Stimulated activated CD8-positive, alpha-beta memory T cell treated with anti-CD3 and anti-CD28 coated beads, Interleukin-4, amount 100 ng/mL, for 1 hour (primary cell): ENCODE measurements at places on chromosomes 3 and 15.

DNA sequence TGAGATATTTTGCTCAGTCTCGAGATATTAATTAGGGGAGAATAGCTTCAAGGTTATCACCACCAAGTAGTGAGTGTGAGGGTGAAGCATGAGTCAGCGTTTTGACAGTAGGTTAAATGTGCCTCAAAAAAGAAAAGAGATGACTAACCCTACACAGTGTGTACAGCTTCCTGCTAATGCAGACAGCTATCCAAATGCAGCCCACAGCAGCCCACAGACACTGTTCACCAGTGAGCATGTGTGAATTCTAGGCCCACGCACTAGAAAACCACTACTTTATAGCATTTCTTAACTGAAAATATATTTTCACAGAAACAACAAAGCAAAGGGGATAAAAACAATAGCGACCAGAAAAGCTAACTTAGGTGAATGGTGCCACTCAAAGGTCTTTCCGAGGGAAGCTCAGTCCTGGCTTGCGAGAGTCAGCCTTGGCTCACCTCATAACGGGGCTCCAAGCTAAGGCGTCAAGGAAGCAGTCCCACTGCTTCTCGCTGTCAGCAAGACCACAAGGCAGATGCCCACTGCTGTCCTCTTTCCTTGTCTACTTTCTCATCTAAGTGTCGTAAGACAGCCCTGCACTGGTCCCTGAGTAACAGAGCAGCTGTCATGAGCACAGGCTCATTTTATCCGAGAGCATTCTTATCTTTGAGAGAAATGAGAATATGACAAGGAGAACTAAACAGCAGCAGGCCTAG lies 47.6 kb downstream of the TXNRD3 start:
- no peak for DNase-seq

- no peak for DNase-seq
Observed at GRCh38 chr3:149007567-149008257, 16.4 kb downstream of the GYG1 start.

DNA sequence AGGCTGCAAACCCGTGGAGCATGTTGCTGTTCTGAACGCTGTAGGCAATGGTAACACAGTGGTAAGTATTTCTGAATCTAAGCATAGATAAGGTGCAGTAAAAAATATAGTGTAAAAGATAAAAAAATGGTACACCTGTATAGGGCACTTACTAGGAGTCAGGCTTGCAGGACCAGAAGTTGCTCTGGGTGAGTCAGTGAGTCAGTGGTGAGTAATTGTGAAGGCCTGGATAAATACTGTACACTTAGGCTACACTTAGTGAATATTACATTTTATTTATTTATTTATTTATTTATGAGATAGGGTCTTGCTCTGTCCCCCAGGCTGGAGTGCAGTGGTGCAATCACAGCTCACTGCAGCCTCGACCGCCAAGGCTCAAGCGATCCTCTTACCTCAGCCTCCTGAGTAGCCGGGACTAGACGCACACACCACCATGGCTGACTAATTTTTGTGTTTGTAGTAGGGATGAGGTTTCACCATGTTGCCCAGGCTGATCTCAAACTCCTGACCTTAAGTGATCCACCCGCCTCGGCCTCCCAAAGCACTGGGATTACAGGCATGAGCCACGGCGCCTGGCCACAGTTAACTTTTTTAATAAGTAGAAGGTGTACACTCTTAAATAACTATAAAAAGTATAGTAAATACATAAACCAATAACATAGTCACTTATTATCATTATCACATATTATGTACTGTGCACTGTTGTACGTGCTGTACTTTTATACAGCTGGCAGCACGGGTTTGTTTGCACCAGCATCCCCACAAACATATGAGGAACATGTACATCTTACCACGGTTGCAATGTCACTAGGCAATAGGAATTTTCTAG lies 155.1 kb downstream of the IGF1R start:
- DNase-seq: no peak

- DNase-seq: no peak
Observed at GRCh38 chr3:180322829-180323228, 279.1 kb upstream of the TTC14 start.

DNA sequence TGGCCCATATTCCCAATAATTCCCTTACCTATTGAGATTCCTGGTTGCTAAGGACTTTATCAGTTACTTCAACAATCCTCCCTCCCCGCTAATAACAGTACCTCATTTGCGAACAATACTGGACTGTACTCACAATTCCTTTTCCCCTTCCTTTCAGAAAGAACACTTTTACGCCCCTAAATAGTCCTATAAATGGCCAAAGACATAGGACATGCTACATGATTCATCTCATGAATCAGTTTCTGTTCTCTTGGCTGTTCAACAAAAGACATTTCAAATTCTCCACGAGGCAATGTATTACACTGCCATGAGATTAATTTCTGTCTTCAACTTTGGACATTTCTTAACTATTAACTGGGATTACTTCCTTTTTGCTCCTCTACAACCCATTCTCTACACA lies 264.4 kb downstream of the TIGIT start:
- DNase-seq: no peak

- DNase-seq: no peak
Observed at GRCh38 chr3:67018105-67018788, 20.1 kb downstream of the KBTBD8 start.

DNA sequence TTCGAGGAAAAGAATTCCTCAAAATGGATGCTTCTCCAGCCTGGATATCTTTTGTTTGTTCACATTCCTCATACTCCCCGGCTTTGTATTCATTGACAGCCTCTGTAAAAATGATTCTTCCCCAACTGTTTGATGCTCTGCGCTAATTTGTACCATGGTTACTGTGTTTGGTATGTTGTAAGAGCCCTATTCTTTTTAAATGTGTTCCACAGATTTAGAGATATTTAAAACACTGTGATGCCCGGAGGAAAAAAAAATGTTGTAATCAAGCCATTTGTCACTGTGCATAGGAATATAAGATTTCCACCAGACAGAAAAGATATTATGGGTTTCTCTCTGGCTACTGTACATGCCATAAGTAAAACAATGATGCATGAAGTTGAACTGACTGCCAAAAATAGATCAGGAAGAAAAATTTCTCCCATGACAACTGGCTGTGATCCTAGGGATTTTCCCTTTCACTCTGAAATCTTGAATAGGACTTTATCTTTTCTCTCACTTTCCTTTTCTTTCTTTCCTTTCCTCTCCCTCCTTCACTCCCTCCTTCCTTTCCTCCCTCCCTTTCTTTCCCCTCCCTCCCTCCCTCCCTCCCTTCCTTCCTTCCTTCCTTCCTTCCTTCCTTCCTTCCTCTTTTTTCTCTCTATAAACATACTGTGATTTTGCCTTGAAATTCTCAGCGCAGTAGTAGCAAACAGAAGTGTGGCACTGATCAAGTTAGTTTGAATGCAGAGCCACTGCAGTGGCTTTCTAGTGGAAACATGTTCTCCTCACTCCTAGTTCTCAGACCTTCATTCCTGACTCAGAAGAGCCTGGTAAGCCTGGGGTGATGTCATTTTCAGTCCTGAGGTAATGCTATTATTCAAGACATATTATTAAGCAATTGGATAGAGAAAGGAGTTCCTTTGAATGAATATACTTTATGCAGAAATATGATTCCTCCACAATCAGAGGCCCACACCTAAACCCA lies 254.9 kb upstream of the TBL1XR1 start:
- no peak for DNase-seq

DNA sequence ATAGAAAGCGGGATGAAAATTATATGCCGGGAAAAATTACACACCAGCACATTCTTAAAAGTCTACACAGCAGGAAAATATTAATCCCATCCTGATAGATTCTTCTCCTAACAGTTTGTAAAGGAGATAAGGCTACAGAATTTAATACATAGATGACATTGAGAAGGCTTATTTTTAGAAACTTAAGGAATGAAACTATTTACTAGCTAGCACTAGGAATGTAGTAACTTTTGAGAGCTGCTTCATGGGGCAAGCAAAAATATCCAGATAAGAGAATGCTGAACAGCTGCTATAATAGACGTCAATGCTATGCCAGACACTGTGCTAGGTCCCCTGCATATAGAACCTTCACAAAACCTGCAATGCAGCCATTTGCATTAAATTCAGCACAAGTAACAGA lies 912.7 kb upstream of the NR2F2 start:
- DNase-seq: no peak

DNA sequence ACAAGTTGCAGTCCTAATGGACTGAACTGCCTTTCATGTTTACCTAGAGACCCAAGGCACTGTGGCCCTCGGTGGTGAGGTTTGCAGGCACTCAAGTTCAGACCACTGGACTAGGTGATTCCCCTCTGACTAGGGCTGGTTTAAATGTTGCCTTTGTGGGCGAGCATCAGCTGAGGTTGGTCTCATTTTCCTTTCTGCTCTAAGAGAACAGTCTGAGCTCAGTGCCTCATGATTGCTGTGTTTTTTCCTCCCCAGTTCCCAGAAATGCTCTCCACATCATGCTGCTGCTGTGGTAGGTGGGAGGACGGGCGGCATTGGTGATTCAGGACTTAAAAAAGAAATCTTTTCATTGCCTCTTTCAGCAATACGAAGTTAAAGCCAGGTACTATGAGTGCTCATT lies 237.2 kb downstream of the MBNL1 start:
- no peak for DNase-seq

DNA sequence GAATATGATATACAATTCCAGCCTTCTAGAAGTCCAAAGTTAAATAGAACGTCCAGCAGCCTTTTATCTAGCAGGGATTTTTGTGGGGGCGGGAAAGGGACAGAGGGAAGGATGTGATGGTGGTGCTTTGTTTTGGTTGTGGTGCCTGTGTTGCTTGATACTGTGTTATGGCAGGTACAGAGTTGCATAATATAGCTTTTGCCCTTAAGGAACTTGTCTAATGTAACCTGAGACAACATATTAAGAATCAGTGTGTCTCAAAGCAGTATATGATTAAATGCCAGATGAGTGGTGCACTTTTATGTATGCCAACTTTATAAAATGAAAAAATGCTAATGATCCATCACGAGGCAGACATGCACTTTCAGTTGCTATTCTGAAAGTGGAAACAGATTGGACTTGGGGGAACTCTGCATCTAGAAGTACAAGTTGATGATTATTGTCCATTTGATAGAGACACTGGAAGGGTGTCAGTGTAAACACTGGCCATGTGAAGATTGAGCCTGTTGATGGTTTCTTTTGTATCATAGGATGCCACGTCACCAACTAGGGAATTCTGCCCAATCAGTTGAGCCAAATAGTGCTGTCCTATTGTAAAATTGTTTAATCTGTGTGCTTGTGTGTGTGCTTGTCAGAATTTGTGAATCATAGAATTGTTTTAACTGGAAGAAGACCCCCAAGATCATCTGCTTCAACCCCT lies 23.0 kb downstream of the NEO1 start:
- no peak for DNase-seq

DNA sequence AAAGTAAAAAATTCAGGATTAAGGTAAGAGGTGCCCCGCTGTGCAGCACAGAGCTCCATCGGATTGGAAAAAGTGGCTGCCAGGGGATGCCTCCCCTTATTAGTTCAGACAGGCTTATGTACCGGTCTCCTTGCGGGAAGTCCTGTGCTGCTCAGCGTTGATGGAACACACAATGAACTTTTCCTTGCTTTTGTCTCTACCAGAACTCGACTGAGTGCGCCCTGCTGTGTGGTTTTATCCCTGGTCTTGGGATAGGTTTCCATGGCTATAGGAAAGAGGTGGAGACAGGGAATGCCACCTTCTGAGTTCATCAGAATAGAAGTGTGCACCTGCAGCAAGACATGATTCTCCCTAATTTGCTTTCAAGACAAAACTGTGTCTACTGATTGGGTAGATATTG lies 745.9 kb upstream of the CFAP20DC start:
- no peak for DNase-seq

DNA sequence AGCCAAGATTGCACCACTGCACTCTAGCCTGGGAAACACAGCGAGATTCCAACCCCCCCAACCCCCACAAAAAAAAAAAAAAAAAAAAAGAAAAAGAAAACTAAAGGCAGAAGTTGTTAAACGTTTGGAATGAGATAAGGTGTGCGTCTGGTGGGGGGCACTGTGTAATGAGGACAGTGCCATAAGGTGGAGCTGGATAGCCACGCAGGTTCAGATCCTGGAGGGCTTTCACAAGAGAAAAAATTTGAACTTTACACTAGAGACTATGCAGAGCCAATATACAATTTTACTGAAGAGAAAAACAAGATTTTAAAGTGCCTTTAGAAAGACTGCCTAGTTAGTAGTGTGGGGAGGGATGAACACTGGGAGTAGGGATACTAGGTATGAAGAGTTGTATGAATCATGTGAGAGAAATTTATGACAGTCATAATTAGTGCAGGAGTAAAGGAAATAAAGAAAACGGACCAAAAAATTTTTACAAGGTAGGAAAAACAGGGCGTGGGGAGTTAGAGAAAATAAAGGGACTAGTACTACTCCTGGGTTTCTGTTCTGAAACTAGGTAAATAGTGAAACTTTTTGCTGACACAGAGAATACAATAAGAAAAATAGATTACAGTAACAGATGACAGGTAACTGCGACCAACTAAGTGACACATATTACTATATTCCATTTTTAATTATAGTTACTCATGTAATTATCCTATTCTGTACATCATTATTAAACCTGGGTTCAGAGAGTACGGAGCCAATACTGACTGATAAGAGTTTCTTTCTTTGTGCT lies 108.1 kb downstream of the PEAK1 start:
- no peak for DNase-seq

DNA sequence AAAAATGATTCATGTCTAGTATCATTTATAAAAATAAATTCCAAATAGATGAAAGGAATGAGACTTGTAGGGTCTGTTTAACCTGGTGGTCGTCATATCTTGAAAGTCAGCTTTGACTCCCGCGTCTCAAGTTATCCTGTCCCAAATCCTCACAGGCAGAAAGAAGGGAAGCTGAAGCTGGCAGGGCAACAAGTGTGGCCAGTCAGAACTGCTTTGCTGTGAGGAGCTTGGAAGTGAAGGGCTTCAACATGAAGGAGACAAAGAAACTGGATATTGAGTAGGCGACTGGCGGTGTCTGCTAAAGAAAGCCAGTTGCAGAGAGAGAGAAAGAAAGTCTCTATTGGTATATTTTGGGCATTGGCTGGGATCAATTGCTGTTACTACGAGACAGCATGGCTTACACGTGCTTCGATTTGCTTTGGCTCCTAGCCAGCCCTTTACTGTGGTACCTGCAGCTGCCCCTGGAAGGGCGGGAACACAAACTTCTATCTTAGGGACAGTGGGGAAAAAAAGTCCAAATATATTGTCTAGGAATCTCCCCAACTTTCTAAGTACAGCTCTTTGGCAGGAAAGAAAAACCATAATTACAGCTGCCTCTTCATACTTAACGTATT lies 107.2 kb downstream of the CHST2 start:
- DNase-seq: no peak

- DNase-seq: no peak
Observed at GRCh38 chr3:61146010-61146890, 105.0 kb downstream of the FHIT start.

- DNase-seq: no peak
Observed at GRCh38 chr3:185767002-185767688, 57.7 kb downstream of the IGF2BP2 start.

GRCh38 chr3:131494706-131495105 lies 8.1 kb downstream of the MRPL3 start:
- DNase-seq: no peak

DNA sequence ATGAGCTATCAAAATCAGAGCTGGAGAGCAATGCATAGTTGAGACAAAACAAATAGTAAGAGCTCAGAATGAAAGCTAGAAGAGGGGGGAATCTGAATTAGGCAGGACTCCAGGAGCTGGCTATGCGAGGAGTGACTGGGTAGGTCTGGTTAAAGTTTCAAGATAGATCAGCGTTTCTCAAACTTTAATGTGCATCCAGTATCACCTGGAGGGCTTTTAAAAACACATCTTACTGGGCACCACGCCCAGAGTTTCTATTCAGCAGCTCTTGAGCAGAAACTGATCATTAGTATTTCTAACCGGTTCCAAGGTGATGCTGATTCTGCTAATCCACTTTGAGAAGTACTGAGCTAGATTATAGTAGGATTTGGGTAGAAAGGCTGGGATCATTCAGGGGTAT lies 96.2 kb upstream of the ACP3 start:
- DNase-seq: no peak
